ENCODE measurements at places on chromosomes 1 and 21.

DNA sequence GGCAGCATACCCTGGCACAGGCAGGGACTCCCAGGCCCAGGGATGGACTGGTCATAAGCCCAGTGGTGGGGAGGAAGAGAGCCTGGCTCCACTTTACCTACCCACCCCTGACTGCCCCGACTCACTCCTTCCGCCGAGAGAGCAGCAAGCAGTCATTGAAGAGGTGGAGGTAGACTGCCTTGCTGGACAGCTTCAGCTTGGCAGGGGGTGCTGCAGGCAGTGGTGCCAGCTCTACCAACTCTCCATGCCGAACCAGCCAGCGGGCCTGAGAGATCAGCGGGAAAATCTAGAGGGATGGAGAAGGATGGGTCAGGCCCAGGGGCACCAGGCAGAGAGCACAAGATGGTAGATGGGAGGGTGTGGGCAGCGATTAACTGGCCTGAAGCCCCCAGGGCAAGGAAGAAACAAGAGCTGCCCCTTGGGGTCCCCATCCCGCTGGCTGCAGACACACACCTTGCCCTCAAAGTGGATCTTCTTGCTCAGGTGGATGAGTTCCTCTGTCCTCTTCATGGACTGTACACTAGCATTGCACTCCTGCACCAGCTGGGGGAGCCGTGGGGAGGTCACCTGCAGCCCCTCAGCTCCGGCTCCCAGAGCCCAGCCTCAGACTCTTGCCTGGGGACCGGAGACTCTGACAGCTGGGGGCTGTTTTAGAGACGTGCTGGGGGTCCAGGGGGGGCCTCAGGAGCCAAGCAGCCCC is 7.7 kb downstream of the ARHGEF19 start:
- no peak for DNase-seq

- no peak for DNase-seq
Observed at GRCh38 chr1:93541045-93541444, 93.1 kb downstream of the FNBP1L start.

DNA sequence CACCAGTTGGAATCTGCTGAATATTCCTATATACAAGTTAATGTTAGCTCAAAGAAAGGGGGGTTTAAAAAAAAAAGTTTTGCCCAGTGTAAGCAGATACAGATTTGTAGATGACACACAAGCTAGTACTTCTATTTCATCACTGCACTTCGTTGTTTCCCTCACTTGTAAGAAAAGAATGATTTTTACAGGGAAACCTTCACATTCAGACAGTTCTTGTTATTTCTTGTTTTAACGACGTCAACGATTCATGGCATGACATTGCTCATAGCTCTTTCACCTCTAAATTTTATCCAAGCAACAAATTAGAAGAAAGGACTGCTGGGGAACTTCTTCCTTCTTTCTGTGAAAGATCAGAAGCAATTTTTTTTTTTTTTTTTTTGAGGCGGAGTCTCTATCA is 25.7 kb upstream of the C1orf105 start:
- DNase-seq: no peak

GRCh38 chr1:45400049-45400448 is 59.8 kb upstream of the MUTYH start:
- DNase-seq: no peak
